ENCODE measurements at places on chromosomes 1 and 21.

GRCh38 chr1:36247538-36247937 is 23.3 kb downstream of the THRAP3 start:
- no peak for DNase-seq

GRCh38 chr21:34077888-34078287 is 4.5 kb downstream of the MRPS6 start:
- no peak for DNase-seq

- no peak for DNase-seq
Measured at GRCh38 chr1:229636042-229636441, 10.0 kb downstream of the URB2 start.

DNA sequence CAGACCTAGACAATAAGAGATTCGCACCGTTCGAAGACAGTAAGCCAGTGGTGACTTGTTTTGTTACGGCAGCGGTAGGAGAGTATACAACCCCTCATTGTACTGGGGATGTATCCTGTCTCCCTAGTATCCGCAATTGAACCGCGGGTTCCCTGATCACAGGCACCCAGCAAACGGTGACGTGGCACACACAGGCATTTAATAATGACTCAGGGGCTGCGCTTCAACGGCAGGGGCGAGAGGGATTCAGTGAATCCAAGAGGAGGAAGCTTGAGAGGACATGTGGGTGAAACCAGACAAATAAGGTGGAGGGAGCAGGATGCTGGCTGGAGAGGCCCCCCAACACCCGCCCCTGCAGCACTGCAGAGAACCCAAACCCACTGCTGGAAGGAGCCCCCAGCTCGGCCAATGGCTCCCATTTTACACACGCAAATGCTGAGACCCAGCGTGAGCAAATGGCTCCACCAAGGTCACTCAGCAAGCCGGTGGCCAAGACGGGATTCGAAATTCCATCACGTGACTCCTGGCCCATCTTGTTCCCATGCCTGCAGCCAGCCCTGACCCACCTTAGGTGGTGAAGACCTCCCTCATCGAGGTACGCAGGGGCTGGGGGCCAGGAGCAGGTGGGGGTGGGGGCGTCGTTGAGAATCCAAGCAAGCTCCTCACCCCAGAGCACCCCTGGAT is 149.9 kb downstream of the SYF2 start:
- DNase-seq, result no peak

- DNase-seq, result no peak
Measured at GRCh38 chr1:9183441-9183840, 51.1 kb upstream of the H6PD start.

- peak; percentile 86 for DNase-seq
Measured at GRCh38 chr1:44714944-44715571, 15.9 kb downstream of the RNU5D-1 start.

- no peak for DNase-seq
Measured at GRCh38 chr1:21610989-21611785, 58.0 kb downstream of the RAP1GAP start.

- DNase-seq, result peak; percentile 68
Measured at GRCh38 chr1:247293047-247293446, 37.2 kb downstream of the VN1R5 start.

GRCh38 chr1:230100932-230101331 is 33.9 kb downstream of the GALNT2 start:
- no peak for DNase-seq

GRCh38 chr1:67089685-67090208 is 35.8 kb upstream of the SLC35D1 start:
- no peak for DNase-seq

DNA sequence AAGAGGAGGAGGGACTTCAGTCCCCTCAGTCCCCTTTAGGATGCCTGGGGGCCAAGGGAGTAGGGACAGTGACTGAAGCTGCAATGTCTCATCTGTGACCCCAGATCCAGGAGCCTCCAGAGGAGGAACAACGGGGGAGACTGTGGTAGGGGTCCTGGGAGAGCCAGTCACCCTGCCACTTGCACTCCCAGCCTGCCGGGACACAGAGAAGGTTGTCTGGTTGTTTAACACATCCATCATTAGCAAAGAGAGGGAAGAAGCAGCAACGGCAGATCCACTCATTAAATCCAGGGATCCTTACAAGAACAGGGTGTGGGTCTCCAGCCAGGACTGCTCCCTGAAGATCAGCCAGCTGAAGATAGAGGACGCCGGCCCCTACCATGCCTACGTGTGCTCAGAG is 18.3 kb downstream of the LY9 start:
- DNase-seq, result no peak

- DNase-seq, result no peak
Measured at GRCh38 chr1:33049371-33049770, 12.7 kb upstream of the AK2 start.

- no peak for DNase-seq
Measured at GRCh38 chr1:169072945-169073725, 33.4 kb upstream of the ATP1B1 start.

DNA sequence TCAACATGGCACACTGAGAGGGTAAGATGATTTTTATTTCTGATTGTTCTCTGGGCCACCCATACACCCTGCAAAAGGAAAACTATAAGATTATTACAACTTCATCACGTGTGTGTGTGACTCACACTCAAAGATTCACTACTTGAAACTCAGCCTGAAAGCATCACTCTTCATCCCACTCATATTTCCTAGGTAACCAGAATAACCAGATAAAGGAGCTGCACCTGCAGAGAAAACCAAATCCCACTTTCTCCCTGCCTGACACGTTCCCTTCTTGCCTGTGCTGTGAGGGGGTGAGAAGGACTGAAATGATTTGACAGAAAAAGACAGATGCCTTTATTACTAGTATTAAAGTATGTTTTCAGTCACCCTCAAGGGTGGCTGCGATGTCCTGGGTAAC is 131.6 kb downstream of the TGFBR3 start:
- peak; percentile 56 for DNase-seq

- DNase-seq, result no peak
Measured at GRCh38 chr1:67607699-67608098, 77.3 kb upstream of the GADD45A start.

GRCh38 chr21:39597595-39597994 is 15.1 kb upstream of the B3GALT5 start:
- no peak for DNase-seq

GRCh38 chr1:2233468-2233867 is 5.3 kb downstream of the SKI start:
- peak; percentile 35 for DNase-seq

- DNase-seq, result peak; percentile 15
Measured at GRCh38 chr1:203954788-203955552, 93.6 kb downstream of the SNRPE start.

DNA sequence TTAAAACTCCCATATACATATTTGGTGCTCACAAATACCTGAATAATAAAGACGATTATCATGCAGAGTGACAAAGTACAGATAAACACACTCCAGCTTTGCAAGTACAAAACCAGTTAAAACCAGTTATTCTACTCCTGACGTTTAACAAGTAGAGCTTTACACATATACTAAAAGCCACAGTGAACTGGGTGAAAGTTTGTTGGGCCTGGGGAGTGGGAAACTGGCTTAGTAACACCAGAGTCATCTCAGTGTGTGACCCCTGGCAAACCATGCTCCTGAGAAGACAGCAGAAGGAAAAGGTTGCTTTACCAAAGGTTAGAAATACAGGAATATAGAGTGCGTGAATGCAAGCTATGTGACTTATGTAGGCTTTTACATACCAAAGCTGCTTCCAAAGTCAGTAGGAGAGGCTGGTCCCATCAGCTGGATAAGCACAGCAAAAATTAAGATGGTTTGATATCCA is 148.1 kb downstream of the NRIP1 start:
- peak; percentile 33 for DNase-seq

- DNase-seq, result peak; percentile 28
Measured at GRCh38 chr1:110150330-110151174, at the start of gene SLC6A17. SLC6A17 (plus strand) TSS chr1:110150494; CDS start chr1:110166930, 16,436 bp downstream.

GRCh38 chr1:234971586-234972297 is 156.9 kb downstream of the TOMM20 start:
- DNase-seq, result no peak

DNA sequence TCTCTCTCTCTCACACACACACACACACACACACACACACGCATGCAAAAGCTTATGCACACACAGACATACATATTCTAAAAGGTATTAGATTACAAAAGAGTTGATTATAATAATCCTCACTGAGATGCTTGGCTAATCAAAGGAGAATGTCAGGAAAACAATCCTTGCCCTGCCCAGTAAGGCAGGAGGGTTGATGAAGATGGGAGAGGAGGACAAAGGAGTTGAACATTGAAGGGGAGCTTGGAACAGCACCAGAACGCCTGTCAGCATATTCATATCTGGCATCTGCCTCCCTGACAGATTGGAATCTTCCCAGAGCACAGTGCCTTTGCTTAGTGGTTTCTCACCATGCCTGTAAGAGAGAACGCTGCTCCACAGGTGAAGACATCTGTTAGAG is 68.6 kb upstream of the PALMD start:
- no peak for DNase-seq

- peak; percentile 97 for DNase-seq
Measured at GRCh38 chr21:42939582-42940413, 14.4 kb upstream of the ERVH48-1 start.

DNA sequence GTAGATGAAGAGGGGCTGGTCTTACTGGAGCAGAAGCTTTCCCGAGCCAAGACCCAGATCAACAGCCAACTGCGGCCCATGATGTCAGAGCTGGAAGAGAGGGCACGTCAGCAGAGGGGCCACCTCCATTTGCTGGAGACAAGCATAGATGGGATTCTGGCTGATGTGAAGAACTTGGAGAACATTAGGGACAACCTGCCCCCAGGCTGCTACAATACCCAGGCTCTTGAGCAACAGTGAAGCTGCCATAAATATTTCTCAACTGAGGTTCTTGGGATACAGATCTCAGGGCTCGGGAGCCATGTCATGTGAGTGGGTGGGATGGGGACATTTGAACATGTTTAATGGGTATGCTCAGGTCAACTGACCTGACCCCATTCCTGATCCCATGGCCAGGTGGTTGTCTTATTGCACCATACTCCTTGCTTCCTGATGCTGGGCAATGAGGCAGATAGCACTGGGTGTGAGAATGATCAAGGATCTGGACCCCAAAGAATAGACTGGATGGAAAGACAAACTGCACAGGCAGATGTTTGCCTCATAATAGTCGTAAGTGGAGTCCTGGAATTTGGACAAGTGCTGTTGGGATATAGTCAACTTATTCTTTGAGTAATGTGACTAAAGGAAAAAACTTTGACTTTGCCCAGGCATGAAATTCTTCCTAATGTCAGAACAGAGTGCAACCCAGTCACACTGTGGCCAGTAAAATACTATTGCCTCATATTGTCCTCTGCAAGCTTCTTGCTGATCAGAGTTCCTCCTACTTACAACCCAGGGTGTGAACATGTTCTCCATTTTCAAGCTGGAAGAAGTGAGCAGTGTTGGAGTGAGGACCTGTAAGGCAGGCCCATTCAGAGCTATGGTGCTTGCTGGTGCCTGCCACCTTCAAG is 57.3 kb downstream of the LAMC2 start:
- peak; percentile 83 for DNase-seq

Data from cardiac fibroblast (primary cell).